ENCODE measurements at places on chromosomes 12 and 14.

- no peak for DNase-seq
Measured at GRCh38 chr14:24437020-24437735, 5.4 kb downstream of the SDR39U1 start.

- DNase-seq, result no peak
Measured at GRCh38 chr12:123026094-123026853, 45.8 kb downstream of the ARL6IP4 start.

GRCh38 chr12:92676710-92677109 lies 26.1 kb upstream of the PLEKHG7 start:
- DNase-seq, result no peak

- no peak for DNase-seq
Measured at GRCh38 chr12:119180380-119181040, 1.8 kb downstream of the HSPB8 start.

- no peak for DNase-seq
Measured at GRCh38 chr12:17810399-17810798, 279.6 kb downstream of the RERGL start.

- no peak for DNase-seq
Measured at GRCh38 chr12:87127272-87127671, 871.1 kb upstream of the MGAT4C start.

- DNase-seq, result no peak
Measured at GRCh38 chr14:84225268-84225667, 1304.7 kb upstream of the FLRT2 start.
